Right lobe of liver (tissue), 6 donors: ENCODE measurements at places on chromosomes 12 and 14.
A peak's percentile ranks its signal among the peaks of the same experiment; 100 is the strongest.

- no peak for DNase-seq
Observed at GRCh38 chr14:103581954-103582703, 19.4 kb downstream of the COA8 start.

DNA sequence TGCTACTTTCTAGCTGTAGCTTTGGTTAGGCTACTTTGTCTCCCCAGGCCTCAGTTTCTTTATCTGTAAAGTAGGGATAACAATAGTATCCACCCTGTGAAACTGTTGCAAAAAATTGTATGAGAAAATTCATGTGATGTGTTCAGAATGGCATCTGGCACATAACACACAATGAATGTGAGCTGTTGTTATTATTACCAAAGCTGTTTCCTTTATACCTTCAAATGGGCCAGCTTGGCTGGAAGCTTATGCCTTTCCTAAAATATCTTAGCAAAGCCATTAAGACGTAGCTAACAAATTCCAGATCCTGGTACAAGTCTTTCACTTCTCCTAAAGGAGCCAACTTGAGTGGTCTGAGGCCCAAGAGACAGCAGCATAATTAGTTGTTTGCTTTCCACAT, 25.2 kb upstream of the MANSC4 start:
- DNase-seq, result no peak

GRCh38 chr12:103556890-103557627, 30.0 kb upstream of the STAB2 start:
- no peak for DNase-seq

- no peak for DNase-seq
Observed at GRCh38 chr12:54991161-54991990, 6.8 kb upstream of the TESPA1 start.

GRCh38 chr14:103188810-103189480, 65.7 kb downstream of the TNFAIP2 start:
- DNase-seq, result no peak

DNA sequence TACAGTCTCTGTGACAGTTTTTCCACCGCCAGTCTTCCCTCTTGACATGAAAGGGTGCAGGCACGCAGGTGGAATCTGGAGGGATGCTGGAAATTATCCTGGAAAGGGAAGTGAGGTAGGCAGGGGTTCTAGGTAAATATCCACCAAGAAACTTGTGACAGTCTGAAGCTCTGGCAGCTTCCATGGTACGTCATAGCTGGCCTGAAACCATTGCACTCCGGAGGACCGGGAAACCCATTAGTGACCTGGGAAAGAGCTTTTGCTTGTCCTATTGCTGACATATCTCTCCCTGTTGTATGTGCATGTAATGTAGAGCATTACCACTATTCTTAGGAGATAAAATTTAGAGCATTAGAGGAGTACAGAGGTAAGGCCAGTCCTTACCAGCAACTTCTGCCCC, 275.9 kb downstream of the EGLN3 start:
- DNase-seq, result no peak

- no peak for DNase-seq
Observed at GRCh38 chr14:52871606-52872005, 79.2 kb downstream of the FERMT2 start.

DNA sequence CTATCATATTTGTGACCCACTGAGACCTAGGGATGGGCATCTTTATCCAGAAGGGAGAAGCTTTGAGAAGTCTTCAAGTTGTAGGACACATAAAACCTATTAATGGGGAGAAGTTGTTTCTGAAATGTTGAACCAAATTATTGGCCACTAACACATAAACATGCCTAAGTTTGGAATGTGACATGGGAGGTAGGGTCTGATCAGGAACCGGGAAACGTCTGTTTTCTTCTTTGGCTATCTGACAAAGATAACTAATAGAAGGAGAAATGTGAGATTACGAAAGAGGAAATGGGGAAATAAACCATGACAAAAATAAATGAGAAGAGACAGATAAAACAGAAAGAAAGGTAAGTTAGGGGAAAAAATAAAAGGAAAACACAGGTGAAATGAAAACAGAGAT, 425.2 kb downstream of the EGLN3 start:
- no peak for DNase-seq

- no peak for DNase-seq
Observed at GRCh38 chr14:93727039-93727740, 61.1 kb downstream of the PRIMA1 start.

DNA sequence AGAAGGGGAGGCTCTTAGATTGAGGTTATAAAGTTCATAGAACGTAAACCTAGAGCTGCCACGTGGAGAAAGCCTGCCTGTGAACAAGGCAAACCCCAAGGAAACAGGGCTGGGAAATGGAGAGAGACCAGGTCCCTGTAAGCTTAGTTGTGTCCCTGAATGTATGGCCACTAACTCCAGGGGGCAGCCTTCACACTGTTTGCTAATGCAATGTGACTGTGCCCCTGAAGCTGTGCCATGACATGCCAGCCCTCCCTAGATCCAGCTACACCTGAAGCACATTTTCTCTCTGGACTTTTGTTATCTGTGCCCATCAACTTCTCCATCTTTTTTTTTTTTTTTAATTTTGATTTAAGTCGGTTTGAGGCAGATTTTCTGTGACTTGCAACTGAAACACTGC, 60.6 kb upstream of the TMCC3 start:
- no peak for DNase-seq

- DNase-seq, result no peak
Observed at GRCh38 chr14:95311752-95312151, 8.0 kb downstream of the CLMN start.

DNA sequence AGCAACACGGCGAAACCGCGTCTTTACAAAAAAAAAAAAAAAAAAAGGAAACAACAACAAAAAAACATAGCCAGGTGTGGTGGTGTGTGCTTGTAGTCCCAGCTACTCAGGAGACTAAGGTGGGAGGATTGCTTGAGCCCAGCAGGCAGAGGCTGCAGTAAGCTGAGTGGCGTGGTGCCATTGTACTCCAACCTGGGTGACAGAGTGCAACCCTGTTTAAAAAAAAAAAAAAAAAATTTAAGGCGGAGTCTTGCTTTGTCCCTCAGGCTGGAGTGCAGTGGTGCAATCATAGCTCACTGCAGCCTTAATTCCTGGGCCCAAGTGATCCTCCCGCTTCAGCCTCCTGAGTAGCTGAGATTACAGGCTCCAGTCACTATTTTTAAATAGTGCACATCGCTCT, 18.2 kb upstream of the FIGNL2 start:
- DNase-seq, result peak; percentile 77

DNA sequence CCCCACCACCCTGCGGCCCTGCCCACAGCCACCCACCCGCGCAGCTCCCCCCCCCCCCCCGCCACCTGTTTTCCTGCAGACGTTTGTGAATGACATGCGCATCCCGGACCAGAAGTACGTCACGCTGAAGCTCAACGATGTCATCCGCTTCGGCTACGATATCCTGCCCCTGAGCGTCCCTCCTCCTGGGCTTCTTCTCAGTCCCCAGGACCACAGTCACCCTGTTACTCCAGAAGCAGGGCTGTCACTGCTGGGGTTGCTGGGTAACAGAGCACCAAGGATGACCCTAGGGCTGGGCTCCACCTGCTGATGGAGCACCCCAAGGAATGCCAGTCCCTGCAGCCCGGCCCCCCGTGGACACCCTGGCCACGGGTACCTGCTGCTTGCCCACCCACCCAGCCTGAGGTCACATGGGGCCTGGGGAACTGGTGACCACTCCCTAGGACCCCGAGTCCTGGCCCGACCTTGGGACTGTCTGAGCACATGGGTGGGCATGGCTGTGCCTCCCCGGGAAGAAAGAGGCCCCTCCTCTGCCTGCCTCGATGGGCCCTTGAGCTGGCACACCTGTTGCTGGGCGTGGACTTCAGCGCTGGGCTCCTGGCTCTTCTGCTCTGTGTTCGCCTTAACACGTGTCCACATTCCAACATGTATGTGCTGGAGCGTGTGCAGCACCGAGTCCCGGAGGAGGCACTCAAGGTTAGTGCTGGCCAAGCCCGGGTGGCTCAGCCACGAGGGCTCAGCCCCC, 12.9 kb downstream of the CEP170B start:
- DNase-seq, result no peak

DNA sequence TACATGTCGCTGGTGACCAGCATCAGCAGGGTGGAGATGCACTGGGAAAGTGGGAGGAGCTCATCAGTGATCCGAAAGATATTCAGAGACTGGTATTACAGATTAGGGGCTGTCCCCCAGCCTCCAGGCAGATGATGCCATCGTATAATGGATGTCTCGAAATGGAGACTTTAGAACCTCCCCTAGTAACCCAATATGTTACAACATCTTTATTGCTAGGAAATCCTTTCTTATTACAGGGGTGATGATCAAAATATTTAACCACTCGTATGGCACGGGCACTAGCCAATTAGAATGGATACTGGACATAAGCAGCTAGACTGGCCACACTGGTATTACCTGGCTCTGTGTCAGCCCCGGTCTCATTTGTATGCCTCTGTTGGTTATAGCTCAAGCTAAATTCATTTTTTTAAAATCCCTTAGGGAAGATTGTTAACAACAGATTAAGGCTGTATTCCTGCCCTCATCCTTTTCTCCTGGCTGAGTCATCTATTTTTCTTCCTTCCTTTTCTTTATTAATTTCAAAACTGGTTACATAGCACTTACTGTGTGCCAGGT, 10.8 kb upstream of the CEBPE start:
- DNase-seq, result no peak

DNA sequence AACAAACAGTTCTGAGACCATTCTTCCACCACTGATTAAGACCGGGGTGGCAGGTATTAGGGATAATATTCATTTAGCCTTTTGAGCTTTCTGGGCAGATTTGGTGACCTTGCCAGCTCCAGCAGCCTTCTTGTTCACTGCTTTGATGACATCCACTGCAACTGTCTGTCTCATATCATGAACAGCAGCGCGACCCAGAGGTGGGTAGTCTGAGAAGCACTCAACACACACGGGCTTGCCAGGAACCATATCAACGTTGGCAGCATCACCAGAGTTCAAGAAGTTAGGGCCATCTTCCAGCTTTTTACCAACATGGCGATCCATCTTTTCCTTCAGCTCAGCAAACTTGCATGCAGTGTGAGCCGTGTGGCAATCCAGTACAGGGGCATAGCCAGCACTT, 16.9 kb downstream of the AEBP2 start:
- no peak for DNase-seq

DNA sequence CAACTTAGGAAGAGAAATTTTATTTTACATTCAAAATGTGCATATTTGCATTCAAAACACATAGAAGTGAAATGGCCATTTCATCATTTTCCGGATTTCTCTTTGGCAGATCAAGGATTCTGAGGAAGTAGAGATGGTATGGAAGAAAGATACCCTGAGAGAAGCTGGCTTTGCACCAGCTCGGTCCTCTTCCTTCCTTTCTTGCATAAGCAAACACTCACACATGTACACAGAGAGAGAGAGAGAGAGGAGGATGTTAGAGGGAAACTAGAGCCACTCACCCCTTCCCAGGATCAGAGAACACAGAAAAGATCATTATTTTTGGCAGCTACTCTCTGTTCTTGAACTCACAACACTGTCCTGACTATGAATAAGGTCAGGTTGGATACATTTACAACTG, 15.6 kb upstream of the PLEKHD1 start:
- DNase-seq, result no peak

GRCh38 chr12:64747695-64748094, 11.5 kb downstream of the GNS start:
- DNase-seq, result no peak

DNA sequence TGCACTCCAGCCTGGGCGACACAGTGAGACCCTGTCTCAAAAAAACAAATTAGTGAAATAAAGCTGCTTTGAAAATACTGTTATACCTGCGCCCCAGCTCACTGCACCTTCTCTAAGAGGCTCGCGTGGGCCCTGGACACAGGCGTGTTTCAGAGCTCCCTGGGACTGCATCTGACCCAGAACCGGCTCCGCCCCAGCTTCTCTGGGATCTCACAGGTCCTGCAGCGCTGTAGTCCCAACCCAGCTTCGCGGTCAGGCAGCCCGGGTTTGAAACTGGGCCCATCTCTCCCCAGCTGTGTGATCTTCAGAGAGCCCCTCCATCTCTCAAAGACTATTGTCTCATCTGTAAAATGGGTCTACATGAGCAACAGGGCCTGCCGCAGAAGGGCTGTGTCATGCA, 7.5 kb downstream of the RIMBP2 start:
- DNase-seq, result no peak

GRCh38 chr14:76386944-76387782, 11.2 kb downstream of the ESRRB start:
- peak; percentile 66 for DNase-seq

DNA sequence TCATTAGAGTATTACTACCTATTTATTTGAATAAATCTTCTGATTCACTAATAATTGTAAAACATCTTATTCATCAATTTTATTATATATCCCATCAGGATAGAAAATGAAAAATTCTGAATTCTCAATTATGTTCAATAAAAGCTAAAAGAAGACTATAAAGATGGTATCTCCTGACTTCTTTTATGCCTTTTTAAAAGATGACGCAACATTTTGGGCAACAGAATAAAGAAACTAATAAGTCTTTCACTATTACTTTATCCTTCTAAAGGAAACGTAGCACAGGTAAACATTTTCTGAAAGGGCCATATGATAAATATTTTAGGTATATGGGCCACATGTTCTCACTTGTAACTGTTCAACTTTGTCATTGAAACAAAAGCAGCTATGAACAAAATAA, 10.1 kb upstream of the ATXN7L3B start:
- DNase-seq, result no peak

DNA sequence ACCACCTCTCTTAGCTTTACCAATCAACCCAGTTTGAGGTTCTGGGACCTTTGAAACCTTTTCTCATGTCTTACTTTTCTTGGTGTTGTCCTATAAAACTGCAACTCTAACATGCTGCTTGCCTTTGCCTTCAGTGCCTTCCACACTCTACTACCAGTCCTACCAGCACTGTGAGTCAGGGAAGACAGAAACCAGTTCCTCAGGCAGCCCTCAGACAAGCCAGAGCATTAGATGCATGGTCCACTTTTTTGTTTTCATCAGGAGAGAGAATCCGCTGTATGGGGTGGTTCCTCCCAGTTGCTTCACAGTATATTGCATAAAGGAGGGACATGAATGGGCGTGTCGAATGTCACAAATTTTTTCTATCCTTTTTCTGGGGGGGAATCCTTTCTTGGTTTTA, 17.3 kb upstream of the KLRB1 start:
- no peak for DNase-seq
